Transverse colon (tissue), 4 donors: ENCODE measurements at places on chromosomes 2 and 18.

- DNase-seq, result no peak
Observed at GRCh38 chr2:60885683-60886082, 4.3 kb downstream of the REL start.

- no peak for DNase-seq
Observed at GRCh38 chr2:149180226-149180875, 141.9 kb downstream of the LYPD6B start.

DNA sequence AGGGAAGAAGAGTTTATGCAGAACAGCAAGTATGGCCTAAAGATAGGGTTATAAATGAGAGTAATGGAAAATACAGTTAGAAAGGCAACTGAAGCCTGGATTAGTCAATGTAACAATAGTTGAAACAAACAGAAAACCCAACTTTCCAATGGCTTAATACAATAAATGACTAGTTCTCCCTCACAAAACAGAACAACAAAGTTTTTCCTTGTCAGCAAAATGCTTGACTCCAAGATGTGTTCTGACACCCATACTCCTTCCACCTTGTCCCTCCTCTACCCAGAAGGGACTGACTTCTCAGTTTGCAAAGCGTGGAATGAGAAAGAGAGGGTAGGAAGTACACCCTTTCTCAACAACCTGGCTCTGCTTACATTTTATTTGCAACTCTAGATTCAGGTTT, 191.4 kb upstream of the OSR1 start:
- no peak for DNase-seq

DNA sequence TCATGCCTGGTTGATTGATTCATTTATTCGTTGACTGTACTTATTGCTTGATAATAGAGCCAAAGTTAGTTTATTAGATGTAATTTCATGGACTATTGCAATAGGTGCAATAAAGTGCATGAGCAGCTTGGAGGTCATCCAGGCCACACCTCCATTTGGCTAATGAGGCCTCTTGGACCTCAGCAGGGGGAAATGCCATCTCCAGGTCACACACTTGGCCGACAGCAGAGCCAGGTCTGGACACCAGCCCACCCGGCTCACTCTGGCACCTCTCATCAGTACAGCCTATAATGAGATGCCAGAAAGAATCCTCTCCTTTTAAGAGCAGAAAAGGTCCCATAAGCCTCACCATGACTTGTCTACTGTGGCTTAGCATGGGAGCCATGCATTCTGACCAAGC, 71.2 kb upstream of the AFF3 start:
- peak; percentile 25 for DNase-seq

DNA sequence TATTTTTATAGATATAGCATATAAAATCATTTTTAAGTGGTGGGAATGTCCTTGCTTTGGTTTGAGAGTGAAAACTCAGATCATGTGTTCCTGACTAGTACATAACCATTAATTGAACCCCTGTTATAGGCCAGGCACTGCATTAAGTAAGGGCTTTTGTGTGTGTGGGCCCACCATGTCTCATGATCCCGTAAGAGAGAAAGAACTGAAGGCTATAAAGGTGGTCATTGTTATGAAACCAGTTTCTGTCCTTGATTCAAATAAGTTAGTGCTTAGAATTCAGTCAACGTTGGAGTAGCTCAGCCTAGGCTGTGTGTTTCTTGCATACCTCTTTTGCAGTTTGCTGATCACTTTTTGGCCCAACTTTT, 91.5 kb downstream of the LIMS1 start:
- no peak for DNase-seq
